B cell (primary cell): ENCODE measurements at places on chromosomes 6 and 20. TPM values are rescaled to one million over a fixed set of nuclear protein-coding genes. Genes with fewer than 3 reads are reported as not detected.

- DNase-seq: no peak
Measured at GRCh38 chr6:5338177-5338960, 77.1 kb downstream of the FARS2 start.

GRCh38 chr6:107661291-107661690 is 162.8 kb downstream of the SCML4 start:
- no peak for DNase-seq

GRCh38 chr6:21187485-21187884 is 406.1 kb upstream of the SOX4 start:
- no peak for DNase-seq

GRCh38 chr20:12051206-12052163 is 133.8 kb downstream of the BTBD3 start:
- DNase-seq: no peak

DNA sequence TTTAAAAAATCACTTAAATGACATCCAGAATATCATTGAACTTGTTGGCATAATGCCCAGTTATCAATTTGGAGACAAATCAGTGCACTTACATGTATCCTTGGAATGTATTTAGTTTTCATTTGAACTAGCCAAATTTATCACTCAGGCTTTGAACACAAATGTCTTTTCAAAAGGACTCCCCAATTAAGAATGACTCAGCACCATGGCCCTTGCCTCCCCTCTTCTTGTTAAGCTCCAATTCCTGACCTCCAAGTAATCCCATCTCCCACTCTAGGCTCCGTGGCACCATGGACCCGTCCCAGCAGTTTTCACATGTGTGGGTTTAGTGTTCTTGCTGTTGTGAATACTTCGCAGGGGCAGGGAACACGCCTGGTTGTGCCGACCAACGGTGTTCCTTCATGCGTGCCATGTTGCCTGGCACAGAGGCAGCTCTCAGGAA is 2.7 kb downstream of the AKAP12 start:
- no peak for DNase-seq

Gene CENPB
- 11.2 and 13.3 TPM in 2 replicates for polyA plus RNA-seq

- DNase-seq: no peak
Measured at GRCh38 chr6:29845405-29846006, 17.9 kb downstream of the HLA-G start.

Gene GINS1
- 0.61 and 0.88 TPM in 2 replicates for polyA plus RNA-seq

DNA sequence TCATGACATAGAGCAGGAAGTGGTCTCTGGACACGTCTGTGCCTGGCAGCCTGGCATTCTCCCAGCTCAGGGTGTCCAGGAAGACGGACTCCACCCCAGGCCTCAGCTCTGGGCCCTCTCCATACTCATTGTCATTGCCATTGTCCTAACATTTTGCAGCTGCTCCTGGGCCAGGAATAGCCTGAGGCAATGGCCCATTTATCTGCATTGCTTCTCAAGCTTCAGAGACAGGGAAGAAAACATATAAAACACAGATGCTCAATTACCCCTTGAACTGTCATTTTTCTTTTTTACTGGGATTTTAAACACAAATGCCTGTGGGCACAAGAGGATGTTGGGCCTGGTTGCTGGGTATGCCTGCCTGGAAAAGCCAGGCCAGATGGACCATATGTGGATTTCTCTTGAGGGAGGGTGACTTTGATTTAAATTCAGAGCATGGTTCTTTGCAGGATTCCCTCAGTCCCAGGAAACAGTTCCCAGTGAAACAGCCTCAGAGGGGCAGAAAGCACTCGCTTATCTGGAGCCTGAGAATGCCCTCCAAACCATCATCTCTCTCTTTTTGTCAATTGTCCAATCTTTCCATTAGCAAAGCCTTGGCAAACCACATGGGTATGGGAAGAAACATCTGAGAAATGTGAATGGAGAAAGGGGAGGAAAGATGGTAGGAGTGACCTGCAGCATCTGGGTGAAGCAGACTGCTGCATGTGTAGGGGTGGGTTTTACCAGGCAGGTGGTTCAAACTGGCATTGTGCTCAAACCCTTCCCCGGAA is 17.9 kb downstream of the LAMP5 start:
- DNase-seq: no peak
